ENCODE measurements at places on chromosomes 7 and 10.

GRCh38 chr7:150971242-150972022, 6.7 kb downstream of the KCNH2 start:
- no peak for DNase-seq

DNA sequence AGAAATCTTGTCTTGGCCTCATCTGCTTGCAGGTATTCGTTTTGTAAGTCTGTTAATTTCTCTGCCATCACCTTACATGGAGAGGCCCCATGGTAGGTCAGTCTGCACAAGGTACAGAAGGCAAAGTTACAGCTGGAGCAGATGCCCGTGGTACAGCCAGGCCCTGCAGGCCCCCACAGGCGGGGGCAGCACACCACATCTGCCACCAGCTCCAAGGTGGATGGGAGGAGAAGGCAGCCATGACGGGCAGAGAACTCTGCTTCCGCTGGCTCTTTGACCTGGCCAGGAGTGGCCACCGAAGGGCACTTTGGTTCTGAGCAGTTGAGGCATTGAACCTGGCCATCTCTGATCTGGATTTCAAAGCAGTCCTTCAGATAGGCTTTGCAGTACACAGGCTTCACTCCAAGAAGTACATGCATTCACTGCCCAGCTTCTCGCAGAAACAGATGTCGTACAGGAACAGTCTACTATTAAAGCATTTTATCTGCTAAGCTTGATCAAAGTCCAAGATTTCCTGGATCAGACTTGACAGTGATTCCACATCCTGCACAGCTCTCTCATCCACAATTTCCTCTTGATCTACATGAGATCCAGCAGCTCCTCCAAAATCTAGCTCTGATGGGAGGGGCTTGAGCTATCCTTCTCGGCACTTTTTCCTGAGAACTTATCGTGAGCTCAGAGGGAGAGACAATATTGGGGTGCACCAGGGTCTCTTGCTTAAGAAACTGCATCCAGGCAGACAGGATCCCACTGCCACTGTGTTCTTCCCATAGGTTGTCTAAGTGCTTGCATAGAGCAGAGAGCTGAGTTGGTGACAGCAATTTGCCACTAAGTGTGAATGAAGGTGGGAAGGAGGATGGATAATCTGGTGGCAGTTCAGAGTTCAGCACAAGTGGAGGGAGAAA, 120.7 kb downstream of the TRRAP start:
- DNase-seq = no peak

DNA sequence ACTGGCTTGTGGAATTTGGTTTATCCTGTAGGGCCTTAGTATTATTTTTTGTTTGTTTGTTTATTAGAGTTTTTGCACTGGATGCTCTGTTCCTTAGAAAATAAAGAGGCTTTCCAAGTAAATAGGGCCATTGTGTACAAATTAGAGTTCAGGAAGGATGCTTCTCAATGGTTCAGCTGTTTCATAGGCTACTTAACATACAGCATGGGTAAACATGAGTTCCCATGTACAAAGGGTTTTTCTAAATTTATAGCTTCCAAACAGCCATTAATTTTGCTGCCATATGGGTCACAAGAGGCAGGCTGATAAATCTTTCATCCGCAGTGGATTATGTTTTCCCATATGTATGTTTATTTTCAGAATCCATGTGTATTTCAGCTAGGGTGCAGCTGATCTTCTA, 121.6 kb upstream of the WDR11 start:
- no peak for DNase-seq

DNA sequence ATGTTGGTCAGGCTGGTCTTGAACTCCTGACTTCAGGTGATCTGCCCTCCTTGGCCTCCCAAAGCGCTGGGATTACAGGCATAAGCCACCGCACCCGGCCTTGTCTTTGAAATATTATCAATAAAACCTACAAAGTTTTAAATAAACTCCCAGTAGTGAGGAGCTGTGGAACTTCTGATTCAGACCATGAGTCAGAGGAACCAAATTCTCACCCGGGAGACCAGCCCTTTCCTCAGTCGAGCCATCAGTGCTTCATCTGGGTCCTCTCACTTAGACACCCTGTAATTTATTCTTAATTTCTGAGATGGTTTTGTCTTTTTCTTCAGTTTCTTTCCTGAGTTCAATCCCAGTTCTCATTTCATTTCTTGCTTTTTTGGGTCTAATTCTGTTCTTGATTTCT, 68.6 kb downstream of the DYNC2I1 start:
- DNase-seq = no peak

GRCh38 chr7:18262058-18262457, 233.5 kb upstream of the HDAC9 start:
- no peak for DNase-seq

- no peak for DNase-seq
These were observed 114.4 kb upstream of the CREB5 start for GRCh38 chr7:28297801-28298459.

GRCh38 chr10:46560952-46561351, 4.5 kb upstream of the GPRIN2 start:
- no peak for DNase-seq

- DNase-seq = no peak
These were observed 52.0 kb downstream of the KIF5B start for GRCh38 chr10:32004161-32004591.

DNA sequence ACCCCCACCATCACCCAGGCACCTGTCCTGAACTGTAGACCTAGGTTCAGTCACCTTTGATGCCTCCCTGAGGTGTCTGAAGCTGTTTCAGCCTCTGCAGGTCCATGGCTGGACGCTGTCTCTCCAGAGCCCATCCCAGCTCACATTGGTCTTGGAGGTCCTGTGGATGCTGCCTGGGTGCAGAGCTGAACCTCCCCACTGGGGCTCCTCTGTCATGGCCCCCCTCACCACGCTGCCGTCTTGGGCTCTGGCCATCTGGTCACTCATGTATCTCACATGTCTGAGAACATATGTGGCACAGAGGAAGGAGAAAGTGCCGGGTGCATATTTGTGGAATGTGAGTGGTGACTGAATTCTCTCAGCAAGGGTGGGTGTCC, 108.9 kb downstream of the NKX6-2 start:
- DNase-seq = no peak

- no peak for DNase-seq
These were observed 437.0 kb upstream of the MGMT start for GRCh38 chr10:129029851-129030602.

GRCh38 chr7:139620676-139621344, 97.3 kb downstream of the CLEC2L start:
- DNase-seq = peak; percentile 29

DNA sequence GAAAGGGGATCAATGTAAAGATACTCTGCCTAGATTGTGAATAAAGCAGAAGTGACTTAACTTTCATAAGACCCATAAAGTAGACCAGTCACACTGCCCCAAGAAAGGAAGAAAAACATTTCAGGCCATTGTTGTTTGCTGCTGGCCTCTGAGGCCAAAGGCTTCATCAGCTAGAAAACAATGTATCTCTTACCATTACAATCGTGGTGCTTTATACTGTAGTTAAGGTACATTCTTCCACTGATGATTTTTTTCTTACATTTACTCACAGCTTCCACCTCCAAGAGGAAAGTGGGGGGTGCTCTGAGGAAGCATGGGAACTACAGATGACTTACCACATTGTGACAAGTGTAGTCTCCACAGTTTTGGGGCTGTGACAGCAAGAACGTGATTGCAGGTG, 68.6 kb downstream of the NRG3 start:
- no peak for DNase-seq

- DNase-seq = no peak
These were observed 529.4 kb upstream of the IGFBP3 start for GRCh38 chr7:46450425-46450824.

DNA sequence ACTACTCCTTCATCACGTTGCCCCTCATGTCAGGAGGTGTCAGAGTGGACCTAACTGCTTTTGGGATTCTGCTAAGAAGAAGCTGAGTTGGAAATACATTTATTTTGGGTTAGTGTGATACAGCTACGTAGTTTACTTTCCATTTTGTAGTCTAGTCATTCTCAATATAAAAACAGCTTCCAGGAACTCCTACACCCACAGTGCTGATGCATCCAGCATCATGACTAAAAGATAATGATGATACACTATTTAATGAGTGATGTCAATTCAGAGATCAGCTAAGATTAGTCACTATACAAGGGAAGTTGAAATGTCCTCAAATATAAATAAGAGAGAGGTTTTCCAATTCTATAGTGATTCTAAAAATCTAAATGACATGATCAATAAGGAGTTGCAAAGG, 264.2 kb upstream of the SLC26A5 start:
- no peak for DNase-seq

GRCh38 chr10:35025916-35026315, 64.2 kb downstream of the CUL2 start:
- no peak for DNase-seq

DNA sequence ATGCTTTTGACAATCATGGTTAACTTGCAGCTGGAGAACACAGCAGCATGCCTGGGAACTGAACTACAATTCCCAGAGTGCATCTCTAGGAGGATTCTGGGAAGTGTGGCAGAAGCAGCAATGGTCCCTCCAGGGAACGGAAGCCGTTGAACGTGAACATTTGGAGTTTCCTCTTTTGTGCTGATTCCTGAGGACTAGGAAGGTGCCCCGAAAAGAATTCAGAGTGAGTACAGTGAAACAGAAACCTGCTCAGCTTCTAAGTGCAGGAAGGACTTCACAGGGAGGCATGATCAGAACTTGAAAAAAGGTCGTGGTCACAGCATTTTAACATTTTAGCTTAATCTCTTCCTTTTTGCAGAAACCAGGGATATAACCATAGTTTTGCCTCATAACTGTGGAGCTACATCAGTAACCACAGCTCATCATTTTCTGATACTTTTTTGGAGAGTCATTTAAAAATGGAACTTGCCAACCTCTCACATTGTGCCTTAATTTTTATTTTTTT, at the start of gene NUDT13:
NUDT13 (plus strand) TSS at position 111 of the 505 bp plus-strand sequence. CDS start 3,911 bp downstream, outside the sequence.
- DNase-seq = no peak

- DNase-seq = no peak
These were observed 95.7 kb downstream of the WDFY4 start for GRCh38 chr10:48780341-48780740.

GRCh38 chr10:73584737-73585136, 6.4 kb downstream of the USP54 start:
- DNase-seq = no peak

DNA sequence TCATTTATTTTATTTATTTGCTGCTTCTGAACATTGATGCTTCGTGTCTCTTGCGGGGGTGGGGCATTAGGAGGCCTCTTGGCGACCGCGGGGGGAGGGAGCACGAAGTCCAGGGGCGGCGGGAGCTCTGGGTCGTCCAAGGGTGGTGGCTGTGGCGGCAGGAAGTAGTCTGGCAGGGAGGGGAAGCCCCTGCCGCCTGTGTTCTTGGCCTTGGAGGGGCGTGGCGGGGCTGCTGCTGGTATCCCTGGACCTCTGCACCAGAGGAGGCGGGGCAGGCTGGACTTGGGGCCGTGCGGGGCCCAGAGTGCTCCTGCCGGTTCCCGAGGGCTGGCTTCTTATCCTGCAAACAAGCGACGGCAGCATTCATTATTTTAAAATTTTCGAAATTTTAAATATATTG, 70.5 kb upstream of the ABI1 start:
- peak; percentile 10 for DNase-seq

DNA sequence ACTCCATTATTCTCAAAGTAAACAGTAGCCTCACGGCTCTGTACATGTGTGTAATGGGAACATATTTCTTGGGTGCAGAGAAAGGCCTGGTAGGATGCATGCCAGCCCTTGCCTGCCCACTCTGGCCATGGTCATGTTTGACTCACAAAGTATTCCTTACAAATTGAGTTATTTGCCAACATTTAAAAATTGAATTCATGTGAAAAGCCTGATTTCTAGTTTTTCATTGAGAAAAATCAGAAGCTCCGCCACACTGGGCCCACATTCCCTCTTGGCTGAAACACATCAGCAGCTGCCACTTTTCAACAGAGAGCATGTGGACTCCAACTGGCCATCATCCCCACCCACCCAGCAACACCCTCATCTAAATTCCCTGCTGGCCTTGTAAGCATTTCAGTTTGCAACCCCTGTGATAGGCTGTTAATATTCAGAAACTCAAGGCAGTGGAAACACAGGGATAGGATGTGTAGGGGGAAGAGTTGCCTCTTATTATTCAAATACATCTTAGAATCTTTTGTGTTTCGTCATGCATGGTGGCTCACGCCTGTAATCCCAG, 40.9 kb downstream of the CDH23 start:
- DNase-seq = no peak

DNA sequence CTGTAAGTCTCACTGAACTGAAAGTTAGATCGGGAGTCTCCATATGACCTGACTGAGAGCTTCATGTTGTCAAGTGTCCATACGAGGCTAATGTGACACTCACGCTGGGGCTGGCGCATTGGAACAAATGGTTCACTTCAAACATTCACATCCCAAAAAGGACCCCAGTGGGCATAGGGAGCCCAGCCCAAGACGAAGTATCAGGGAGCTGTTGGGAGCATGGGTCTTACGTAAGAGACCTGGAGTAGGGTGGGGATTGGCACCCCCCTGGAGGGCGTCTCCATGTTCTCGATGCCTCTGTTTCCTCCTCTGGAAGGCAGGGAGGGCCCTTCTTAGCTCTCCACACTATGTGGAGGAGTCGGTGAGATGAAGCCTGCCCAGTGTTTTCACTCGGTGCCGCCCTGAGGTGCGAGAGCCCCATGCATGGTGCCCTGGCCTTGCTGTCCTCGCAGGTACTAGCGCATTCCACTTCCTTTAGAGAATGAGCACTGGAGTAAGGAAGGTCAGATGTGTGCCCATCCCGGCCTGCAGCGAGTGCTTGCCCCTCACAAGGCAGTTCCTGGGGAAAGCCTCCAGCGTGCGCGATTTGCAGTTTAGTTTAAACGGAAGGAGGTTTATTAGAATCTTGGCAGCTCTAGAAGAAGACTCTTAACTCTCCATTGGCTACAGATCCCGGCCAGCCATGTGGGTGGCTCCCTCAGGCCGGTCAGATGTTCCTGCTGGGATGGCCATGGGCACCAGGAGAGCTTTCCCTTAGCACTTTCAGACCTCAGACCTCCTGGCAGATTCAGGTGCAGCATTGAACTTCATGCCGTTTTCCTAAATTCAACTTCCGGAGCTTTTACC, 64.4 kb downstream of the PTPRE start:
- no peak for DNase-seq

- DNase-seq = no peak
These were observed 116.3 kb upstream of the DIP2C start for GRCh38 chr10:805620-806305.

Measured in activated CD8-positive, alpha-beta memory T cell treated with anti-CD3 and anti-CD28 coated beads for 48 hours (primary cell).